ENCODE measurements at places on chromosomes 12 and 14.

DNA sequence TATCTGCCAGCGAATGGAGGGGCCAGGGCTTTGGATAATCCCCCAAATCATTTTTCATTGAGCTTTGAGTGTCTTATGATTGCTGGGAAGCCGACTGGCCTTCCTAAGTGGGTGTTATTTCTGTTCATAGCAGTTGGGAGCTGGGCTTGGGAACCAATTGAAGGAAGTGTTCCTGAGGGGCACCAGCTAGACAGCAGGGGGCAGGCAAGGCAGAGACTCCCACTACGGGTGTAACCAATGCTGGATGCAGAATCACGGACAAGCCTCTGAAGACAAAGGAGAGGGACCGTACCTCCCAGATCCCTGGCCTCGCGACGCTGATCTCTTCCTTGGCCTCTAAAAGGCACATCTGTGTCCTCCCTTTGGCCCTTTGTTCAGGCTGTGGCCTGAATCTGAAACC lies 149.0 kb upstream of the PRMT8 start:
- DNase-seq: no peak

- DNase-seq: no peak
These were observed 199.4 kb upstream of the RTL1 start for GRCh38 chr14:101102875-101103274.

GRCh38 chr12:47067176-47067575 lies 12.2 kb upstream of the PCED1B start:
- DNase-seq: no peak

- DNase-seq: no peak
These were observed 7.4 kb upstream of the DLGAP5 start for GRCh38 chr14:55198749-55199148.

GRCh38 chr14:94632305-94632590 lies 20.1 kb downstream of the SERPINA3 start:
- DNase-seq: no peak

DNA sequence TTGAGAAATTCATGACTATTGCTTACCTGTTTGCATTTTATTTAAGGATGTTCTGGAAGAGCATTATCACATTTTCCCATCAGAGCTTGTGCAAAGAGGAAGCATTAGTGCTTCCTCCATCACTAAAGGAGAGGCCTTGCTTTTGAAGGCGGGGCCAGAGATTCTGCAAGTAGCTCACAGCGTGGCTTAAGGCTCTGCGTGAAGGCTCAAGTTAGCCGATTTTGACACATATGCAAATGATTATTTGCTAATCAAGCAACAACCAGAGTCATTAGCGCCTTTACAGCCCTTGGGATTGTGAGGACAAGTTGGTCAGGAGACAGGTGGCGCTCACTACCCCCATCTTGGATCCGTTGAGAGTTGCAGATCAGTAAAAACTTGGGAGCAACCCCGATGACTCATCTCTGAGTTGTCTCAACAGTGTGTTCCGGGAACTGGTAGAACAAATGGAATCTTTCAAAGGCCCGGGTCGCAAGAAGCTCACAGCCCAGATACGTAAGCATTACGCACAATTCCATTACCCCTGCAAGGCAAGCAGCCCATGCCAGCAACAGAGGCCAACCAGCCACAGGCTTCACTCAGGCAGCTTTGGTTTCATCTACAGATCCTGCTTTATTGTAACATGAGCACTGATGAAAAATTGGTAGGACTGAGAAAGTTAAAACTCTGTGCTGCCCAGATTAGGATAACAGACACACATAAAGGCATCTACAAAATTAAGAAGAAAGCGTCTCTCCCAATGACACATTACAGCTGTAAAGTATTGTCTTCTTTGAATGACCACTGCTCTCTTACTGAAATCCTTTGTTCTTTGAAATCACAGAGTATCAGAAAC lies 34.9 kb upstream of the SPTSSA start:
- no peak for DNase-seq

GRCh38 chr12:97573901-97574300 lies 111.3 kb downstream of the RMST start:
- no peak for DNase-seq

- DNase-seq: no peak
These were observed 404.5 kb downstream of the FUT8 start for GRCh38 chr14:65817011-65817410.

DNA sequence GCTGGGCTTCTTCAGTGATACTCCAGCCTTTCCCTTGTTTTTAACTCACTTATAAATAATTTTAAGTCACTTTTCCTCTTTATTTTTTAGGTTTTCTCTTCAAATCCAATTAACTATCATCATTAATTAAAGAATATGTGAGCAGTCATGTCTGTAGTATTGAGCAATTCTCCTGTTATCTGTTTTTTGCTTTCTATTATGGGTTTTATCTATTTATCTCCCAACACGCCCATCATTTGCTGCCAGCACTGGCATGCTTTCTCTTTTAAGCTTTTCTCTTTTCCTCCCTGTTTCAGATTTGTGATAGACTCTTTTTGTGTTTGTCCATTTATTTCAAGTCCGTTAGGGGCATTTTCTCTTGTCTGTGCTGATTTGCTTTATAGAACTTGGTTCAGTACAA lies 72.3 kb downstream of the CRADD start:
- no peak for DNase-seq

- DNase-seq: no peak
These were observed 495.4 kb downstream of the TMEM121 start for GRCh38 chr14:106021832-106022231.

DNA sequence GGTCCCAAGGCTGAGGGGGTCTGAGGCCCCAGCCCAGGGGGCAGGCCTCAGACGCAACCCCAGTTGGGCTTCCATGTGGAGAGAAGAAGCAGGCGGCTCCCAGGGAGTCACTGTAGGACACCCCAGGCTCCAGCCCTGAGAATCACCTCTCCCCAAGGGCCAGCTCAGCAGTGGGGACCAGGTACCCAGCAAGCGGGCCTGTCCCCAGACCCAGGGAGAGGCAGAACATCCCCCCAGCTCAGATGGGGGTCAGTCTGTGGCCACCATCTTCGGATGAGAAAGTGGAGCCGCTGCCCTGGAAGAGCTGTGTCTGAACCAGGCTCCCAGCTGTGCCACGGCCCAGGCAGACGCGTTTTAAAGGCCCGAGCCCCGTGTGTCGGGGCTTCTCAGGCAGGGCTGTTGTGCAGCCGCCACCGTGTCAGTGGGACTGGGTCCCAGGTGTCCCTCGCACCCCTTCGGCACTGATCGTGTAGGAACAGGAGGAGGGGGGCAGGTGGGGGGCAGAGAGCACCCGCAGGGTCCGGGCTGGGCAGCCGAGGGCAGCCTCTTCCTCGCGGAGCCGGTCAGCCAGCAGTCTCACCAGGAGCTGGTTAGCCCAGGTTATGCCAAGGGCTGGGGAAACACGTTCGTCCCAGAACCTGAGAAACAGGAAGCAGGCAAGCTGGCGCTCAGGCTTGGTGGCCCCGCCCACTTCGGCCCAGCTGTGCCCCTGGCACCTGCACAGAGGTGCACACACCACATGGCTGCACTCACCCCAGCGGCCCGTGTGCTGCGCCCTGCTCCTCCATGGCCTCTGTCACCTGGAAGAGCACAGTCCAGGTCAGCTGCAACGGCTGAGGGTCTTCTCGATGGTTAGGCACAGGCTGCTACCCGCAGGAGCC lies 16.6 kb downstream of the XRCC3 start:
- no peak for DNase-seq
